Neural crest cell (in vitro differentiated cells): ENCODE measurements at places on chromosomes 7 and 10. TPM values are rescaled to one million over a fixed set of nuclear protein-coding genes. Genes with fewer than 3 reads are reported as not detected.

DNA sequence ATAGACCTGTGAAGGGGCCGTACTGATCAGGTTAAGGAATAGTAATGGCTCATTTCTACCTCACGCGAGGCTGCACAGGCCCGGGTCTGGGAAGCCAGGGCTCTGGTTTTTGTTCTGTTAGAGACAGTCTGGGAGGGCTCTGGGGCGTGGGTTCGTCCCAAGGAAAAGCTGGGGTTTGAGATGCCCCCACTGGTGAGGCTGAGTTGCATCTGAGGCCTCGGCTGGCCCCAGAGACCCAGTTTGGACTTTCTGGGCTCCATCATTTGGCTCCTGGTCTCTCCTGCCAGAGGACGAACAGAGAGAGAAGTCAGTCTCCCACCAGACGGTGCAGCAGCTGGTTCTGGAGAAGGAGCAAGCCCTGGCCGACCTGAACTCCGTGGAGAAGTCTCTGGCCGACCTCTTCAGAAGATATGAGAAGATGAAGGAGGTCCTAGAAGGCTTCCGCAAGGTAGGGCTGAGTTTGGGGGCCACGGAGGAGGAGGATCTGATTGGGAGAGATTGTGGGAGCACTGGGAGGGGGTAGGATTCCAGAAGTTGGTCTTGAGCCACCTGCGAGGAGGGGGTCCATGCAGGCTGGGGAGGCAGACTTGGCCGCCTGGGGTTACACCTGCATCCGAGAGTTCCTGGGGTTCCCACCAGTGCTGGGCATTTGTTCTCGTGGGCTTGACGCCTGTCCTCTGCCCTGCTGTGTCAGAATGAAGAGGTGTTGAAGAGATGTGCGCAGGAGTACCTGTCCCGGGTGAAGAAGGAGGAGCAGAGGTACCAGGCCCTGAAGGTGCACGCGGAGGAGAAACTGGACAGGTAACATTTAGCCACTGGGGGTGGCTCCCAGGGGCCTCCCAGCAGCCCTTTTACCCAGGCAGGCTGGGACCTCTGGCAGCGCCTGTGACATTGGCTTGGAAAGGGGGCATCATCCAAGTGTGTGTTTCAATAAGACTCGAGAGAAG is 22.5 kb upstream of the BTBD16 start:
- no peak overlapping the region for H3K4me3 ChIP-seq
- no peaks in the 10 kb centered on the region for H3K27me3 ChIP-seq
- no peak for DNase-seq
- no peak overlapping the region for H3K27ac ChIP-seq
- peaks cover 20% of the 10 kb centered on the region for H3K4me1 ChIP-seq

DNA sequence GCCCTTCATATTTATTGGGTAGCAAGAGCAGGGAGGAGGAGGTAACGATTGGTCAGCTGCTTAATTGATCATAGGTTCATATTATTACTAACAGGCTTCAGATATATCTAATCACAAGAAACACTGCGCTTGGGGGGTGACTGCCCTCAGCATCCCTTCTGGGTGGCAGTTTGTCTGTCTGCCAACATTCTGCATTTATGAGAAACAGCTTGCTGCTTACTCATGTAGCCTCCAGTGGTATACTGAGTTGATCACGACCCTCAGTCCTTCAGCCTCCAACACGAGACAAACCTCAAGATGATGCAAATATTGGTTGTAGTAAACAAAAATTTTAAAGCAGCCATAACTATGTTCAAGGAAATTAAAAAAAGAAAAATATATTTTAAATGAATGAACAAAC is 657.8 kb upstream of the PHF14 start:
- H3K36me3 ChIP-seq = no peaks in the 10 kb centered on the region
- H3K27me3 ChIP-seq = no peaks in the 10 kb centered on the region
- DNase-seq = no peak
- no peaks in the 10 kb centered on the region for H3K4me1 ChIP-seq
- H3K27ac ChIP-seq = no peak overlapping the region
- no peak overlapping the region for H3K4me3 ChIP-seq

DNA sequence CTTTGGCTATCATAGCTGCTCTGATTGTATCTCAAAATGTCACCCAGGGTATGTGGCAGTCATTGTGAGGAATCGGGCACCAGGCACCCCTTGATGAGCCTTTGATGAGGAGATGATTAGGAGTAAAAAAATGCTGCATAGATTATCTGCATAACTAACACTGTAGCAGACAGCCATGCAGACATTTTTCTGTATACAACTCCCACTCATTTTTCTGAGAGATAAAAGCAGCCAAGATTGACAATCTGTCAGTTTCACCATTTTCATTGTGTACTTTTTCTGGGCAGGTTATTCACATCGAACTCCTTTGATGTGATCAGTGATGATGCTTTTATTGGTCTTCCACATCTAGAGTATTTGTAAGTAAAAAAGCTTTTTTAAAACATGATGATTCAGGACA is 19.4 kb downstream of the LGI1 start:
- peaks cover 24% of the 10 kb centered on the region for H3K4me1 ChIP-seq
- H3K27ac ChIP-seq = no peak overlapping the region
- no peak overlapping the region for H3K4me3 ChIP-seq
- no peak for DNase-seq
- H3K27me3 ChIP-seq = no peaks in the 10 kb centered on the region

- peaks cover 45% of the 10 kb centered on the region for H3K27me3 ChIP-seq
- DNase-seq = no peak
- H3K4me1 ChIP-seq = peaks cover 43% of the 10 kb centered on the region
- no peaks in the 10 kb centered on the region for H3K36me3 ChIP-seq
- no peak overlapping the region for H3K27ac ChIP-seq
Observed at GRCh38 chr10:110498982-110499795, 1.5 kb downstream of the DUSP5 start.

- H3K4me3 ChIP-seq = no peak overlapping the region
- H3K36me3 ChIP-seq = no peaks in the 10 kb centered on the region
- peaks cover 5% of the 10 kb centered on the region for H3K4me1 ChIP-seq
- DNase-seq = no peak
- no peak overlapping the region for H3K27ac ChIP-seq
Observed at GRCh38 chr10:59387951-59388670, 25.8 kb upstream of the FAM13C start.

DNA sequence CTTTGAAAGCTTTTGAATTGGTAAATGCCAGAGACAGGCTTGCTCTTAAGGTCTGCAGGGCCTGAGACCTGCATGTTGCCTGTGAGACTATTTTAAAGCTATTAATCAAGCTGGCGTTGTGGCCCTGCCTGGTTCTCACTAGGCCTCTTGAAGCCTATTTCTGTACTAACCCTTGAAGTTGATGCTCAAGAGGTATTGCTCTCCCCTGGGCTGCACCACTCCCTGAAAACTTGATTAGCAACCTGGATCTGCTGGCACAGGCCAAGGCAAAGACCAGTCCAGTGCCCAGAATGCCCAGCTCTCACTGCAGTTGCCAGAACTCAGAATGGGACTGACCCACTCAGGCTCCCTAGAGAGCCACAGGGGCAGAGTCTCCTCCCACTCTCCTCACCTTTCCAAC is 220.0 kb upstream of the MEOX2 start:
- H3K4me3 ChIP-seq = no peak overlapping the region
- no peak overlapping the region for H3K27ac ChIP-seq
- peaks cover 2% of the 10 kb centered on the region for H3K36me3 ChIP-seq
- DNase-seq = no peak
- no peaks in the 10 kb centered on the region for H3K27me3 ChIP-seq
- H3K4me1 ChIP-seq = peaks cover 4% of the 10 kb centered on the region

- H3K4me1 ChIP-seq = peaks cover 6% of the 10 kb centered on the region
- DNase-seq = no peak
- H3K4me3 ChIP-seq = no peak overlapping the region
- peaks cover 26% of the 10 kb centered on the region for H3K27me3 ChIP-seq
Observed at GRCh38 chr10:60735244-60735643, 43.0 kb upstream of the CDK1 start.

GRCh38 chr7:80488851-80489370 is 23.0 kb downstream of the GNAT3 start:
- no peaks in the 10 kb centered on the region for H3K27me3 ChIP-seq
- no peaks in the 10 kb centered on the region for H3K36me3 ChIP-seq
- no peak for DNase-seq
- H3K4me3 ChIP-seq = no peak overlapping the region
- H3K4me1 ChIP-seq = no peaks in the 10 kb centered on the region

DNA sequence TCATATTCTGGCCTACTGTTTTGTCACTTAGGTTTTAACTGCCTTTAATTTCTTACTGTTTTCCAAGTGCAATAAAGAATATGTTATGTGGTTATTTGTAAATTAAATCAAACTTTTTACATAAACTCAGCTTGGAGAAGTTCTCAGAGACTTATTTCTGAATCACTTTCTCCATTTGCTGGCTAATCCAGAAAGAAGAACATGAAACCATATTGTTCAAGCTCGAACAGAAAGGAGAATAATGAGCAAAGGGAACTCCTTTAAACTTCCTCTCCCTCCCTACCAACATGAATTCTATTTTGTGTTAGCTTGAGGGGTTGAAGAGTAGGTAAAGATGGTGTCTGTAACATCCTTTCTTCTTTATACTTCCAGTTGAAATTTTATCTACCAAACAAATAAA is 52.3 kb downstream of the SHTN1 start:
- peaks cover 8% of the 10 kb centered on the region for H3K4me1 ChIP-seq
- H3K27ac ChIP-seq = no peak overlapping the region
- H3K4me3 ChIP-seq = no peak overlapping the region
- peaks cover 3% of the 10 kb centered on the region for H3K36me3 ChIP-seq
- no peaks in the 10 kb centered on the region for H3K27me3 ChIP-seq
- DNase-seq = no peak

DNA sequence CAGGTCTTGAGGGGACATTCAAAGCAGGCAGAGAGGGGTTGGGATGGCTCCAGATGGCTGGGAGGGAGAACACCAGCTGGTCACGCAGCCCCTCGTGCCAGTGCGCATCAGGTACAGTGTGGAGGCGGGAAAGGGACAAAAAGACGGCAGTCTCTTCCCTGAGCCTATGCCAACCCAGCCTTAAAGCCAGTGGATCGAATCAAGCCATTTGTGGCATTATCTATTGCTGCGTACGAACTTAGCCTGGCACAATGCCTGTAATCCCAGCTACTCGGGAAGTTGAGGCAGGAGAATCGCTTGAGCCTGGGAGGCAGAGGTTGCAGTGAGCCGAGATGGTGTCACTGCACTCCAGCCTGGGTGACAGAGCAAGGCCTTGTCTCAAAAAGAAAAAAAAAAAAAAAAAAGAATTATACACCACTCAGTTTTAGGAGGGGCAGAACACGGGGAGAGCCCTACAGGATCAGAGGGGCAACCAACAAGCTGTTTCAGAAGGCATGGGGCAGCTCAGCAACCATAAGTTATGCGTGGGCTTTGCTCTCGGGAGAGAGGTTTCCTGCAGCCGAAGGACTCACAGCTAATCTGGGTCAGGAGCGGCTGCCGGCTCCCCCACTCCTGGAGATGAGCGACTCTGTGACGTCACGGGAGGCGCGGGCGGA is 356 bp upstream of the NDUFB2 start:
- peak overlapping the region; percentile 98 for H3K27ac ChIP-seq
- no peak for DNase-seq
- peaks cover 39% of the 10 kb centered on the region for H3K4me1 ChIP-seq
- peak overlapping the region; percentile 98 for H3K4me3 ChIP-seq

GRCh38 chr10:48224979-48225560 is 49.4 kb downstream of the FRMPD2 start:
- peaks cover 5% of the 10 kb centered on the region for H3K4me1 ChIP-seq
- H3K27ac ChIP-seq = no peak overlapping the region
- no peak for DNase-seq
- no peaks in the 10 kb centered on the region for H3K36me3 ChIP-seq

DNA sequence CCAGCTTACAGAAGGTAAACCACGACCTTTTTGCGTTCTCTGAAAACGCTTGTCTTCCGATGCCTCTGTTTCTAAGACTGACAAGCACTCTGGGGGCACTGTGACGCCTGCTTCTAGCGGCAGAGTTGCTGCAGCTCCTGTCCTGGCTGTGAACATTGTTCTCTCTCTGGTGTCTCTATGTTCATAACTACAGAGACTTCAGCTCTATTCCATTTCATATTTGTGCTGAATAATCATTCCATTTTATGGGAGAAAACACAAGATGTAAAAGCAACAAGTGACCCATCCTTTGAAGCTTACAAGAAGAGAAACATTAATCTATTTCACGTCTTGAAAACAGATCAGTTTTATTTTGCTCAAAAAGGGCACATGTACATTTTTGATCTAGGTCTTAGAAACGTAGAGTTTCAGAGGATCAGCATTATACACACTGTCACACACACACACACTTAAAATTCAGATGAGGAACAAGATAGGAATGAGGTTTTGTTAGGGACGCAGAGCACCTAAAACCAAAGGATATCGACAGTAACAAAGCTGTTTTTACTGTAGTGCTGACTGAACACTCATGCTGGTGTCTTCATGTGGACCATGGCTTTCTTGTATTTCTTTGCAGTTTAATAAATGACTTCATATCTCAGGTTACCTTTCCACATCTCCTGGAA is 3.0 kb downstream of the IKZF1 start:
- DNase-seq = no peak
- no peak overlapping the region for H3K27ac ChIP-seq
- H3K27me3 ChIP-seq = peaks cover 56% of the 10 kb centered on the region
- H3K36me3 ChIP-seq = no peaks in the 10 kb centered on the region

DNA sequence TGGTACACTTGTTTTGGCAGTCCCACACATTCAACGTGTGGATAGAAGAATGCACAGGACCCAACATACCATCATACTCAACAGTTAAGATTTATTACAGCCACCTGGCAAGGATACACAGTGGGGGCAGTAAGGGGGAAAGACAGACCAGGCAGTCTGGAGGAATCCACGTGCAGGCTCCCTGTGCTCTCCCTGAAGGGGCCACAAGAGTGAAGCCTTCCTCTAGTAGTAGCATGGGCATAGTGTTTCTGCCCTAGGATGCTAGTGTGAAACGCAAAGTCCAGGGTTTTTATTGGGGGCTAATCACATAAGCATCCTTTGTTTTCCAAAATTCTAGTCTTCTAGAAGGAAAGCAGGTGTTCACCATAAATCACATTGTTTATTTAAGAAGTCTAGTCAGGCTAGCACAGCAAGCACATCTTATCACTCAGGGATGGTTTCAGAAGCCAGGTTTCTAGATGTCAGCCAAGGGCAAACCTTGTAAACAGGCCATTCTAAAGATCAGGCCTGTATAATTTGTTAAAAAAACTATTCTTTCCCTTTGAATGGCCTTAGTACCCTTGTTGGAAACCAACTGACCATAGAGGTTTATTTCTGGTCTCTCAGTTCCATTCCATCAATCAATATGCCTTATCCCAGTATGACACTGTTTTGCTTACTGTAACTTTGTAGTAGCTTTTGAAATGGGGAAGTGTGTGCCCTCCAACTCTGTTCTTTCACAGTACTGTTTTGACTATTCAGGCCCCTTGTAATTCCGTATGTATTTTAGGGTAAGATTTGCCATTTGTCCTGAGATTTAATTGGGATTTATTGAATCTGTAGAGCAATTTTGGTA is 12.4 kb upstream of the TFAM start:
- no peaks in the 10 kb centered on the region for H3K4me1 ChIP-seq
- no peak overlapping the region for H3K4me3 ChIP-seq
- H3K27me3 ChIP-seq = no peaks in the 10 kb centered on the region
- H3K27ac ChIP-seq = no peak overlapping the region
- H3K36me3 ChIP-seq = no peaks in the 10 kb centered on the region

SFTPD gene
- total RNA-seq = not detected in 2 replicates

PLEKHS1 gene
- total RNA-seq = not detected in 2 replicates

SCRN1 gene
- 76.8 and 79.4 TPM in 2 replicates for total RNA-seq

HOXA11 gene
- total RNA-seq = not detected in 2 replicates

PPIA gene
- 2,244 and 2,316 TPM in 2 replicates for total RNA-seq

TCERG1L gene
- total RNA-seq = 0.71 and 0.96 TPM in 2 replicates
